Ovary (tissue), 10 donors: ENCODE measurements at places on chromosomes 3 and 15. TPM values are rescaled to one million over a fixed set of nuclear protein-coding genes. Genes with fewer than 3 reads are reported as not detected.
A peak's percentile ranks its signal among the peaks of the same experiment; 100 is the strongest.

- H3K4me1 ChIP-seq, result peaks cover 12% of the 10 kb centered on the region
- H3K36me3 ChIP-seq, result no peaks in the 10 kb centered on the region
These were observed 39.6 kb downstream of the FLNB start for GRCh38 chr3:58047826-58048225.

GRCh38 chr3:70137366-70137765 lies 137.8 kb downstream of the SAMMSON start:
- no peak overlapping the region for H3K27ac ChIP-seq
- H3K4me3 ChIP-seq, result no peak overlapping the region
- H3K36me3 ChIP-seq, result no peaks in the 10 kb centered on the region
- no peaks in the 10 kb centered on the region for H3K4me1 ChIP-seq

- no peaks in the 10 kb centered on the region for H3K27me3 ChIP-seq
- H3K36me3 ChIP-seq, result no peaks in the 10 kb centered on the region
- no peaks in the 10 kb centered on the region for H3K4me1 ChIP-seq
- H3K27ac ChIP-seq, result no peak overlapping the region
These were observed 364.1 kb downstream of the CGGBP1 start for GRCh38 chr3:87694678-87695077.

GRCh38 chr3:146511402-146512134 lies 32.8 kb downstream of the PLSCR1 start:
- no peak overlapping the region for H3K4me3 ChIP-seq
- no peaks in the 10 kb centered on the region for H3K36me3 ChIP-seq
- H3K27ac ChIP-seq, result no peak overlapping the region
- peaks cover 2% of the 10 kb centered on the region for H3K4me1 ChIP-seq
- no peaks in the 10 kb centered on the region for H3K27me3 ChIP-seq
- DNase-seq, result no peak

GRCh38 chr3:42996633-42997075 lies 17.5 kb downstream of the GASK1A start:
- H3K27me3 ChIP-seq, result no peaks in the 10 kb centered on the region
- DNase-seq, result no peak
- H3K4me3 ChIP-seq, result no peak overlapping the region
- H3K27ac ChIP-seq, result no peak overlapping the region
- H3K4me1 ChIP-seq, result peaks cover 23% of the 10 kb centered on the region

DNA sequence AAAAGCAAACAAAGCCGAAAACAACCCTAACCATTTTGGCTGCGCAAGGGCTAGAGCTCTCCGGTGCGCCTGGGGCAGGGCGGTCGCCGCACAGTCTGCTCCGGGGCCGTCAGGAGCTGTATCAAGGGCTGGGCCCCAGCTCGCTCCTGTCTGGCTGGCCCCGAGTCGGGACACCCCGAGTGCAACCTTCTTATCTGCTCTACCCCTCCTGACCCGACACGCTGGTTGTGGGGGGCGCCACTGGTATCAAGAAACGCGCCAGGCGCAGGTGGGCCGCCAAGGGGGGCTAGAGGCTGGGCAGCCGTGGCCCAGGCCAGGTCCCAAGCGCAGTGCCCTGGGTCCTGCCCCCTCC lies 36.0 kb downstream of the NR2F2 start:
- H3K27me3 ChIP-seq, result no peaks in the 10 kb centered on the region
- no peak overlapping the region for H3K4me3 ChIP-seq
- no peaks in the 10 kb centered on the region for H3K36me3 ChIP-seq
- H3K27ac ChIP-seq, result no peak overlapping the region
- no peaks in the 10 kb centered on the region for H3K4me1 ChIP-seq
- DNase-seq, result no peak

DNA sequence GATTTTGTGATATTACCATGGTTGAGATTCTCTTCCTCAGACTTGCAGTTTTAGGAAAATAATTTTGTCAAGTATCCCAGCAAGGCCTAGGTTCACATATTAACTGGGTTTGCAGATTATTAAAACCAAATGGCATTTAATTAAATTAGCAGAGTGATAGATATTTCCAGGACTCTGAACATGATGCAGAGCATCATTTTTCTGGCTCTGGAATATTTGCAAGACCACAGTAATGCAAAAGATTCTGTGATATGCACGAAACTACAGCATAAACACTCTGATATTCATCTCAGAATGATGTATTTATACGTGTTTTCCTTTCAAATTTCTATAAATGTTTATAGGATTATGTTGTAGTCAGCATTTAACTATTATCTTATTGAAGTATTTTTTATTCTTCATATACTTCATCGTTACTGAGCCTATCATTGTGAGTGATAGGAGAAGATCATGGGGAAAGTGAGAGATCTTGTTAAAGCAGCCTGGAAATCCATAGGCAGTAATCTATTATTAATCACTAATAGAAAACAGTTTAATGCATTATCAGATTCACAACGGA lies 1245.6 kb downstream of the OTOL1 start:
- H3K36me3 ChIP-seq, result no peaks in the 10 kb centered on the region
- no peaks in the 10 kb centered on the region for H3K27me3 ChIP-seq
- no peaks in the 10 kb centered on the region for H3K4me1 ChIP-seq
- no peak overlapping the region for H3K27ac ChIP-seq
- H3K4me3 ChIP-seq, result no peak overlapping the region

DNA sequence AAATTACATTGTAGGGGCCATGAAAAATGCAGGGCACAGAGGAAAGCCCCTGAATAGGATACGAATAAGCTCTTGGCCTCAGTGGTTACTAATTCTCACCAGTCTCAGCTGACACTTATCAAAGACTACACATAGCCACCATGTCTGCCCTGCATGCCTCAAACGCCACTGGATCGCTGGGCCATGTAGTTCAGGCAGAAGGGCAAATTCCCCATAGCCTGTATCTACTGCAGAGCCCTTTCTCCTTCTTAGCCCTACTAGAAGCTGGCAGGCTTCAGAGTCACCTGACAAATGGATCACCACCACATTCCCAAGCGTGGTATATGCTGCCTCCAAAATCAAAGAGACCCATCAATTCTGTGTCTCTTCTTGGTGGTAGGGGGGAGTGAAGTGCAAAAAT lies 177.4 kb downstream of the MINAR1 start:
- H3K36me3 ChIP-seq, result no peaks in the 10 kb centered on the region
- DNase-seq, result no peak
- no peaks in the 10 kb centered on the region for H3K4me1 ChIP-seq

DNA sequence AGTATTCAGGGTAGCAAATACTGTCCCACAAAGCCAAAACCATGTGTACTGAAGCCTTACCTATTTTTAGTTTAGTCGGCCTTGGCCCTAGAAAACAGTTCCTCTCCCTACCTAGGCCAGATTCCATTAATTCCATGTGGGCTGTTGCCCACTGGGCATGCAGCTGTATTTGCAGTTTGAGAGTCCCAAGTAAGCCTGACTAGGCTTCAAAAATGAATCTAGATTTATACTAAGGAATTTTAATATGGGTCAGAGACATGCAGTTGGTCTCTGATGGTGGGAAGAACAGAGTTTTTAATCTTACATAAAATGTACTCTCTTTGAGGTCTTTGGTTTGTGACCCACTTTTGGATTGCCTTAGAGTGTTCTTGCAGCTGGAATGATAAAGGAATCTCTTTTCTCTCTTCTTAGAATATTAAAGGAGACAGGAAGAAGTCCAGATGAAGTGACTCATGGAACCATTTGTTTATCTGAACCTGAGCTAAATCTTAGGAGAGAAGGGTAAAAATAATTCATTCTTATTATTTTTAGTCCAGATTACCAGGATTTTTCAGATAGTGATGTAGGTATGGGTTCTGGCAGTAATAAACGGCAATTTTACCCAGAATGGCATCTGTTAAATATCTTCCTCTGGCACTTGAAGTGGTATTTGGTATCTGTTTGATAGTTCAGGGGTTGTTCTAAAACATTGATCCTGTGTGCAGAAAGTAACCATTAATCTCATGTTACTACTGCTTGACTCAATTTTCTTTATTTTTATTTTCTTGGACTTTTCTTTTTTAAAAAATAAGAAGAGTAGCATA lies 33.8 kb downstream of the GLCE start:
- H3K27me3 ChIP-seq, result no peaks in the 10 kb centered on the region
- peaks cover 5% of the 10 kb centered on the region for H3K4me1 ChIP-seq
- peak overlapping the region; percentile 48 for H3K27ac ChIP-seq

- H3K36me3 ChIP-seq, result no peaks in the 10 kb centered on the region
- no peaks in the 10 kb centered on the region for H3K4me1 ChIP-seq
- DNase-seq, result no peak
- H3K27ac ChIP-seq, result no peak overlapping the region
- H3K27me3 ChIP-seq, result no peaks in the 10 kb centered on the region
These were observed 9.3 kb upstream of the SYNM start for GRCh38 chr15:99095626-99096025.

DNA sequence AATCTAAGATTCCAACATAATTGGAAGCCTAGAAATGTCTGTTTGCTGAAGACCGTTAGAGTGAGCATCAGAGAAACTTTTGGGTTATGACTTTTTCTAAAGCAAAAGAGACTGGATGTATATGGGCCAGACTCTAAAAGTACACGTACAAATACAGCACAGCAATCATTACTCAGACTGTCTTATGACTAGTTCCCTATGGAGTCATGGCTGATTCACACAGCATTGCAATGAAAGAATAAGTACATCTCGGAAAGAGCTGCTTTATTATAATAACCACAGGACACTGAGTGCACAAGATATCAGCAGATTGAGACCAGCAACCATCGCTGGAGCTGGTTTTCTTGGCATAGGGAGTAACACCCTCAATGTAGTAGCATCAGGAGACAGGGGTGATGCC lies 618.6 kb downstream of the NLGN1 start:
- H3K4me3 ChIP-seq, result no peak overlapping the region
- H3K27ac ChIP-seq, result no peak overlapping the region
- H3K4me1 ChIP-seq, result no peaks in the 10 kb centered on the region

DNA sequence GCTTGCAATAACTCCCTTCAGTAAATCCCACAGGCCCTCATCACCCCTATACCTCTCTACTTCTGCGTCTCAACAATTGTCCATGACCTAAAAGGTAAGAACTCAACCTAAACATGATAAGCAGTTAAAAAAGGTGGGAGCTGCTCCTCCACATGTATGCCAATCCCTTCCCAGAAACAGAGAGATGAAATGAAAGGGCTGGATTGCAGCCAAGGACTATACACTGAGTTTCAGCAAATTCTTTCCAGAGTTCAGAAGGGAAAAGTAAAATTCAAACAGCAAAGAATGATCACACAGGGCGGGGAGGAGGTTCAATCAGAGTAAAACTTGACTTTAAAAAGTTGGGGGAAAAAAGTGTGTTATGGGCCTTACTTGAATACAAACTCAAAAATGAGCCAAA lies 27.5 kb downstream of the PLOD2 start:
- no peaks in the 10 kb centered on the region for H3K36me3 ChIP-seq
- H3K4me3 ChIP-seq, result no peak overlapping the region
- H3K27me3 ChIP-seq, result no peaks in the 10 kb centered on the region

GRCh38 chr15:34754674-34755418 lies at the start of gene GJD2:
TSS of gene GJD2 (minus strand) at chr15:34754998. CDS start at chr15:34754488, 510 bp downstream.
- no peak within 1 kb of the TSS for H3K27ac ChIP-seq
- no peak for DNase-seq
- no peaks in the 10 kb centered on the region for H3K36me3 ChIP-seq
- H3K27me3 ChIP-seq, result no peaks in the 10 kb centered on the region
- peak within 1 kb of the TSS; percentile 5 for H3K4me3 ChIP-seq

- H3K4me1 ChIP-seq, result peaks cover 2% of the 10 kb centered on the region
- no peak overlapping the region for H3K4me3 ChIP-seq
- no peak overlapping the region for H3K27ac ChIP-seq
These were observed 251.7 kb upstream of the TBL1XR1 start for GRCh38 chr3:177448987-177449359.

DNA sequence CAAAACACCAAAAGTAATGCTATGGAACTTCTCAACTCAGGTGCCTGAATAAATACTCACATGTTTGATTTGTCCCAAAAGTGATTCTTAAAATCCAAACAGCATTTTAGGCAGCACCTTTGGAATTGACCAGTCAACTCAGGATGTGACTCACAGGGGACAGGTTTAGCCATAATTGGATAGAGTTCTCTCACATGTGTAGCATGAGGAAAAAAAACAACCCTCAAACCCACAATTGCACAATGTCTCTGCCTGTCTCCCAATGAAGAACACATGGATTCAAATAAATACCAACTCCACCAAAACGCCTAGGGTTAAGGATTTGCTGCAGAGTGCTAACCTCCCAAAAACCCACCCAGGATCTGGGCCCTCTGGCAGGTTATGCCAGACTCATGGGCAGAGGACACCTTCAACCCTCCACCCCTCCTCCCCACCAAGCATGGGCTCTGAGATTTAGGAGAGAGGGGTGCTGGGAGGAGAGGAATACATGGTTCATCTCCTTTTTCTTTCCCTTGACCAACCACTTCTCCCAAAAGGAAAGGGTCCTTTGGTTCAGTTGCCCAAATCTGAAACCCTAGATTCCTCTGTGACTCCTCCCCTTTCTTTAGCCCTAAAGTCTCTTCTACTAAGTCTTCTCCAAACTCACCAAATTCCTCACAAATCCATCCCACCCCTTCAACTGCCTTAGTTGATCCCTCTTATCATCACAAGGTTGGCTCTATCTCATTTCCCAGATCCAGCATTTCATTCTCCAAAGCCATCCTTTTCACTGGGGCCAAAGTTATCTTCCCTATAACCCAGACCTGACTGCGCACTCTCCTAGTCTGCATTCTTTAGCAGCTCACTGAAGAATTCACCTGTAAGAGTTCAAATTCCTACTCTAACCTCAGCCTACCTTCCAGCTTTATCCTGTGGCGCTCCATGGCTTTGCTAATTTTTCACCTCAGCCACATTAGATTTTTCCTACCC lies 7.7 kb downstream of the RYK start:
- no peak for DNase-seq
- peaks cover 28% of the 10 kb centered on the region for H3K4me1 ChIP-seq
- H3K36me3 ChIP-seq, result no peaks in the 10 kb centered on the region
- no peak overlapping the region for H3K27ac ChIP-seq
- no peaks in the 10 kb centered on the region for H3K27me3 ChIP-seq
- no peak overlapping the region for H3K4me3 ChIP-seq

DNA sequence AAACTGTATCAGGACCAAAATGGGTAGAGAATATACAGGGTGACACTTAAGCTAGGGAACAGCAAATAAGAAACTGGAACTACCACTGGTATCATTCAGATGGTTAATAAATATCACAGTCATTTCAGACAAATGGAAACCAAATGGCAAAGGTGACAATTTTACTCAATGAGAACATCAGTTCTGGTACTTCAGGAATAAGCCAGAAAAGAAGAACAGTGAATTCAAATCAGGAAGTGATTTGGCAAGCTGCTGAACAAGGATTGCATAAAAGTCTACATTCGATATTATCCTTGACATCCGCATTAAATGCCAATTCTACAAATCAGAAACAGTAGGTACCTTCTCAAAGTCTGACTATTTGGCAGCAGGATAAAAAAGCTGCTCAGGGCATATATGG lies 23.5 kb upstream of the STIMATE start:
- no peaks in the 10 kb centered on the region for H3K4me1 ChIP-seq
- no peak overlapping the region for H3K27ac ChIP-seq
- no peak overlapping the region for H3K4me3 ChIP-seq
- no peak for DNase-seq

Gene C3orf85
- total RNA-seq, result not detected

Gene TOPAZ1
- not detected for total RNA-seq

Gene TRIM71
- not detected for total RNA-seq

Gene GOLGA6L7
- total RNA-seq, result not detected
